T follicular helper cell (primary cell): ENCODE measurements at places on chromosomes 12 and 14.

GRCh38 chr14:73763396-73763795, 49.2 kb upstream of the PNMA1 start:
- DNase-seq, result no peak

GRCh38 chr14:66240105-66240504, 246.1 kb upstream of the CCDC196 start:
- DNase-seq, result no peak

DNA sequence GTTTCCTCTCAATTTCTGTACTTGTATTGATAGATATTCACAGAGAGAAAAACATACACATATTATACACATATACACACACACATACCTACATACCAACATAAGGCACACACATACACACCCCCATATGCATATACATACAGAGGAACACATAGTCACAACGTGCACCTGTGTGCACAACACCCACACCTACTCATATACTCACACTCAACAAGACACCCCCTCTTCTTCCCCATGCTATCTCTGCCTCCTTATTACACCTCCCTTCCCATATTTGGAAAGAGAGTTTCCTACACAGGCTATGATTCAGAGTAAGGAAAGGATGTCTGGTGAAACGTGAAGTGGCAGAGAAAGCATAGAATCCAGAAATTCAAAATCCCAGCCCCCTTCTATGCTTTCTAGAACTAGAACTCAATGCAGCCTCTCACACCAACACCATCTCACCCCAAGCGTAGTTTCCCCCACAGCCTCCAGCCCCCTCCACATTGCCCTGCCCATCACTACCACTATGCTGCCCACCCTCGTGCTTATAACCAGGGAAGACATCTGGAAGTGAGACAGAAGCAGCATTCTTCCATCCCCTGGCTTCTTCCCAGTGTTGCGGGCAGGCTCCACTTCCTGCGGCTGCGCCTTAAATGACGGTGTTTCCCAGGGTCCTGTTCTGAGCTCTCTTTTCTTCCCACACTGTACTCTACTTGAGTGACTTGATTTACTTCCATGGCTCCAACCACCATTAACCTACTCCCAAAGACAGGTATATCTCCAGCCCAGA, 2.4 kb downstream of the RNASE8 start:
- no peak for DNase-seq

DNA sequence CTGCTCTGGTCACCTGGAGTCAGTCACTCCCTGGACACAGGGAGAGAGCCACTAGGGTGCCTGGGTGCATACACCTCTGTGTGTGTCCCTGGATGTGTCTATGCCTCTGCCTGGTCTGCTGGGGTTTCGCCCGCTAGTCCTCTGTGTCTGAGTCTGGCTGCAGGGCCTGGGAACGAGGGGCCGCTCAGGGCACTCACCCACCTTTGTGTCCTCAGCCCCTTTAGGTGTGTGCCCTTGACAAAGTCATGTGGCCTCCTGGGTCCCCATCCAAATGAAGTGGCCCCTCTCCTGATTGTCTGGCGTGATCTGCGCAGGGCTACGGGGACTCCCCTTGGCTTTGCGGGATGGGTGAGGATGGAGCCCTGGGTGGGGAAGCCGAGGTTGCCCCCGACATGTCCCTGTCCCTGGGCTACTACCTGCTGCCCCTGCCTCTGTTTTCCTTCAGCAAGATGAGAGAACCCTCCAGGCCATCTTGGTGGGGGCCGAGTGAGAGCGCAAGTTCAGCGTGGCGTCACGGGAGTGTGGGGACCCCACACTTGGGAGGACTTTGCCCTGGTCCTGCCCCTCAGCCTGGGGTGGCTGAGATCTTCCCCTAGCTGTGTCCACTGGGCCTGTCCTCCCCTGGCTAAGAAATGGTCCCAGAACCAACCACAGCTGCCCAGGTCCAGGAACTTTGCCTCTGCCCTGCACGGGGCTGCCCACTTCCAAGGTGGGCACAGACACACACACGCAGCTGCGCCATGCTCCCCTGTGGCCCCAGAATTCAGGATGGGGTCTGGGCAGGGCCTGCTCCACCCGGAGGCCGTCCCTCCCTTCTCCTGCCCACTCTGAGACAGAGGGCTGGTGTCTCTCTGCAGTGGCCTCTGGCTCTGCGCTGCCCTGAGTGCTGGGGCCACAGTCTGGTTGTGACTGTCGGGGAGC, 2.7 kb upstream of the AHNAK2 start:
- DNase-seq, result no peak

GRCh38 chr14:99578541-99579101, 25.4 kb downstream of the CCDC85C start:
- DNase-seq, result no peak

- no peak for DNase-seq
These were observed 7.0 kb downstream of the APOLD1 start for GRCh38 chr12:12792421-12792820.
